Stimulated activated naive CD4-positive, alpha-beta T cell (primary cell): ENCODE measurements at places on chromosomes 1 and 21.

DNA sequence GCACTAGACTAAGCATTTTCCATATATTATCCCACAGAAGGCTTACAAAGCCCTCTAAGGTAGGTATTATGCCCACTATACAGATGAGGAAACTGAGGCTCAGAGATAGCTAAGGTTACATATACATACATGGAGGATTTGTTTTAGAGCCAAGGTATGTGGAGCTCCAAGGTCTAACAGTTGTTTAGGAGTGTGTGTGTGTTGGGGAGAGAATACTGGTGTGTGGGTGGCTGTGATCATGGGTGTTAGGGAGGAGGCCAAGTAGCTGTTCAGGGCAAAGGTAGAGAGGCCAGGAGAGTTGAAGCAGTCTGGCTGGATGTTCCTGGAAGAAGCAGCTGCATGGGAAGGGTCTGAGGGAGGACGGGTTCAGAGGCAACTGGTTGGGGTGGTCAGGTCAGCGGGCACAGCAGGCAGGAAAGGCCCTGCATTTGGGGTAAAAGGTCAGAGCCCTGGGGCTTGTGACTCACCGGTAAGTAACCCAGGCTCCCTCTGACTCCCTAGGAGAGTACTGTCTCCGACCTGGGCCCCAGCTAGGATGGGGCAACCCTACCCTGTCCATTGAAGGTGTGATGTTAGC lies 5.1 kb upstream of the LDLRAP1 start:
- no peak for DNase-seq

- DNase-seq: no peak
Measured at GRCh38 chr21:42299324-42300044, 15.7 kb downstream of the TFF3 start.

GRCh38 chr21:45719177-45719802 lies 75.8 kb downstream of the PCBP3 start:
- DNase-seq: no peak

- no peak for DNase-seq
Measured at GRCh38 chr1:43919906-43920305, 13.7 kb upstream of the ARTN start.

DNA sequence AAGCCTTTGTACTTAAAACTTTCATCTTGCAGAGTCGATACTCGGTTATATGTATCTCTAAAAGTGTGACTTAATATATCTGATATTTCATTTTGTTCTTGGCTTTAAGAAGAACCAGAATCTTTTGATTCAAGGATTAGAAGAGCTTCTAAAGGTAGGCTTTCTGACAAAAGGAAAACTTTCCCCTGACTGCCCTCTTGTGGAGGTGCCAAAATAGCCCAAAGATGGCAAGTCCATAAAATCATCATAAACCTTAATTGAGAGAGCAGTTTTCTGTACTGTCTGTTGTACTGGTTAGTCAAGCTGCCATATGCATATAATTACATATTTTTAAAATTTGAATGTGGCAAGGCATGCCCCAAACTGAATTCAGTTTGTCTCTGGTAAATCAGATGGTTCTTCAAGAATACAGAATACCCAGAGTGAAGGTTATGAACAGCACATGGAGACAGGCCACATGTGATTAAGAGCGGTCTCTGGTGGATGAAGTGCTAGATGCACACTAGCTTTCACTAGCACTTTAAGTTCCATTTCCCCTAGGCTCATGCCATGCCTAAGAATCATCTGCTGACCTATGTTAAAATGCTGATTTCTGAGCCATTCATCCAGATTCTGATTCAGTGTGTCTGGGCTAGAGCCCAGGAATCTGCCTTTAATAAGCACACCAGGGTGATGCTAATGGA lies 27.7 kb upstream of the ELAVL4 start:
- no peak for DNase-seq

DNA sequence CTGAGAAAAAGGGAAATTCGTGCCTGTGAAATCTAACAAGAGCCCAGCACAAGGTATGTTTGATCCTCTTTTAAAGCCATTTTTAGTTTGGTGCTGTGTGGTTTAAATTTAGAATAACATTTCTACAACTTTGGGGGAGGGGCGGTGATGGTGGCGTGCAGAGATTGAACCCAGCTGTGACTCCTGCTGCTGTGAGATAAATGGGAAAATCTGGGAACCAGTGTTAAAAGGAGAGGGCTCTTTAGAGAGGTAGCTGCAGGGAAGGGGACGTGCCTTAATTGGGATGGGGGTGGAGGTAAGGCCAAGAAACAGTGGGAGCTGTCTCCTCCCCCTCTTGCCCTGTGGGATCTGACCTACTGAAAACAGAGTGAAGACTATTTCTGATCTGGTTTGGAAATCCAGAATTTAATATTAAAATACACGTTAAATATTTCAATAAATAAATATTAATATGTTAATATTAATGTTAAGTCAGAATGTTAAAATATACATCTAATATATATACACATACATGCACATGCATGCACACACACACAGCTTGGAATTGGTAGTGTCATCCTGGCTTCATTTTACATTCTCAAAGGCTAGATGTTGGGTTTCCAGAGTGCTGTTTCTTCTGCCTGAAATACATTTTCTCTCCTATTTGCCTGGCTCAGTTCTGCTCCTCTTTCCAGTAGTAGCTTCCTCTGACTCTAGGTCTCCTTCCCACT lies 30.1 kb upstream of the DNAJC6 start:
- no peak for DNase-seq

GRCh38 chr1:48898894-48899293 lies 122.2 kb upstream of the BEND5 start:
- DNase-seq: no peak

GRCh38 chr21:36423771-36424433 lies 38.7 kb downstream of the CHAF1B start:
- DNase-seq: no peak

- no peak for DNase-seq
Measured at GRCh38 chr1:26082020-26082350, 14.6 kb upstream of the TRIM63 start.

GRCh38 chr1:157781048-157781447 lies 4.1 kb upstream of the FCRL2 start:
- no peak for DNase-seq

DNA sequence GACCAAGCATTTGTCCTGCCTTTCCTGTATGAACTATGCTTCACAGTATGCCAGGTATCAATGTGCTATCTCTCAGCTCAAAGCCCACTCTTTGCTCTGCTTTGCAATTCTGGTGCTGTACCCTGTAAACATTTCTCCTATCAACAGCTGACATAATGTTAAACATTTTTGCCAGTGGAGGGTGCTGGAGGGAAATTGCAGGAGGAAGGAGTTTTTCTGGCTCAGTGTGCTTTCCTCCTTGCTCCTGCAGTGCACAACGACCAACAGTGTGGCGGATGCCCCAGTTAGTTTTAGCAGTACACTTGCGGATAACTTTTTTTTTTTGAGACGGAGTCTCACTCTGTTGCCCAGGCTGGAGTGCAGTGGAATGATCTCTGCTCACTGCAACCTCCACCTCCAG lies 67.1 kb upstream of the PTGFRN start:
- DNase-seq: no peak

DNA sequence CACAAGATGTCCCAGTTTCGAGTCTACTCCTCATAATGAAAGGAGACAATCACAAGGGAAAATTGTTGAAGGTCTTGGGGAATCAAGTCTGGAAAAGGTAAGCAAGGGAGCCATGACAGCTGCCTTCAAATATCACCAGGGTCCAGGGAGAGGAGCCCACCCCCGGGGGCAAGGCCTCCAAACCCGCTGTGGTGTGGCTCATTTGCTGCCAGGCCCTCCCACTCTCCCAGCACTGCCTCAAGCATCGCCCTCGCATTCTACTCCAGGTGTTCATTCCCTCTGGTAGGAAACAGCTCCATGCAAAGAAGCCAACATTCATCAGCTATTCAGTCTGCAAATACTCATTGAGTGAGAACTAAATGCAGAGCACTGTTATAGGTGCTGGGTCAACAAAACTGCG lies 8.6 kb downstream of the S100A9 start:
- no peak for DNase-seq

DNA sequence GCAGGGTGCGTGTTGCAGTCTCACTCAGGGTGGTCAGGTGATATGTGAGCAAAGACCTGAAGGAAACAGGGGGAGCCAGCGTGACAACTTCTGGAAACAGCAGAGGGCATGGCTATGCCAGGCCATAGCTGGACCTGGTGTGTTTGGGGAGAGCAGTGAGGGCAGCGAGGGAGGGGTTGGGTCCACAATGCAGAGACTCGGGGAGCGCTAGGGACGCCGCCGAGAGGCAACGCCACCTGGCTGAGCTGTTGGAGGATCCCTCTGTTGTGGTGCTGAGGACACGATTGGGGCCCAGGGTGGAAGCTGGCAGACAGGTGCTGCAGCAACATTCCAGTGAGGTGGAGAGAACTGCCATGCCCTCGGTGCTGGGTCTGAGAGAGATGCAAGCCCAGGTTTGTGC lies 26.6 kb upstream of the LSS start:
- no peak for DNase-seq

- DNase-seq: no peak
Measured at GRCh38 chr1:64516803-64517568, 47.1 kb downstream of the CACHD1 start.

DNA sequence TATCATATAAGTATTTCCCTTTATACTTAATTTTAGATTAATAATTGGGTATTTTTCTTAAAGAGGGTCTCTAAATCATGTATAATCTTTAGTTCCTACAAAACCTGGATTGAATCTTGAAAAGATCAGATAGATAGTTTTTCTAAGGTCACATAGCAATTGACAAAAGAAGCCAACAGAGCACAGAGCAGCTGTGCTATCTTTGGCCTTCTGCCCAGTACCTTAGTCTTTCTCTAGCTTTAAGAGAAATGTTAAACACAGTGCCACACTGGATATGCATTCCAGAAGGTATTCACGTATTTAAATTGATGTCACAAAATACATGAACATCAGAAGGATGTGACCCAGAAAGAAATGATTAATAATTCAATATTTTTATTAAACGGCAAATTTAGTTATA lies 86.8 kb downstream of the C21orf91 start:
- no peak for DNase-seq

- DNase-seq: peak; percentile 19
Measured at GRCh38 chr1:19010995-19011844, 54.7 kb upstream of the IFFO2 start.

DNA sequence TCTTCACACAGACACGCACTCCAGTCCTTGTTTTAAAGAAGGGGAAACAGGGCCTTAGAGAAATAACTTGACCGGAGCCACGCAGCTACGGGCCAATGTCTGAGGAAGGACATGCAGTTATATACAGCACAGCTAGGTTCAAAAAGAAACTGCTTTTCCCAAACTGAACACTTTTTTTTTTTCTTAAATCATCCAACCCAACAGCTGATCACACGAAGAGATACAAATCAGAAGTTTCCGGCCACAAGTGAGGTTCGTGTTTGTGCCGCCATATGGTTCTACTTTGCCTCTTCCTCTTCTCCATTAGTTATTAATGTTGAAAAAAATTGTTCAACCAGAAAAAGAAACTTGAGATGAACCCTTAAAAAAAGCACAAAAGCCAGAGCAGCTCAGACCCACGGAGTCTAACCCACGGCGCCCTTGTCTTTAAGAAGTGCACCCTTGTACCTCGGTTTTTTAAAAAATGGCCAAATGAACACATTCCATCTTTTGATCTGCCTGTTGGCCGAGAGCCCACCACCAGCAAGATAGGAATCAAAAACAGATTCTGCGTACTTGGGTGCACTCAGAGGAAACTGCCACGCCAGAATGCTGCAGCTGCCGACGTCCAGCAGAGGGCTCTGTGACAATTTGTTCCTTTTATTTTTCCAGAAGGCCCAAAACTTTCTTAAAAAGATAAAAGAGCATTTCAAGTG lies 78.9 kb downstream of the SLC66A1 start:
- DNase-seq: peak; percentile 85

DNA sequence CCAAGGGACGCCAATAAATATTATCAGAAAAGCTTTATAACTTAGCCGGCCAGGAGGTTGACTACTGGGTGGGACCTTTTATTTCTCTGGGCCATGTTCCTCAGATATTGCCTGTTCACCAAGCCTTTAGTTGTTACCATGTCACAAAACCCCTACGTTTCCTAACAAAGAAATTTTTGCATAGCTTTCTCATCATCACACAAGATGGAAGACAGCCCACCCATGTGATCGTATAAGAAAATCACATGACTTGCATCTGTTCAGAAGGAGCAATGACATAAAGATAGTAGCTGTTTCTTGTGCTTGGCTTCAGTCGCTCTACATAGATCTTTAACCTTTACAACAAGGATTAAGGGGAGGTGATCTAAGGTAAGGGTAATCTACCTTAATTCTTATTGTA lies 88.9 kb upstream of the NGF start:
- DNase-seq: no peak

GRCh38 chr1:223885614-223886013 lies 39.9 kb upstream of the TP53BP2 start:
- no peak for DNase-seq

DNA sequence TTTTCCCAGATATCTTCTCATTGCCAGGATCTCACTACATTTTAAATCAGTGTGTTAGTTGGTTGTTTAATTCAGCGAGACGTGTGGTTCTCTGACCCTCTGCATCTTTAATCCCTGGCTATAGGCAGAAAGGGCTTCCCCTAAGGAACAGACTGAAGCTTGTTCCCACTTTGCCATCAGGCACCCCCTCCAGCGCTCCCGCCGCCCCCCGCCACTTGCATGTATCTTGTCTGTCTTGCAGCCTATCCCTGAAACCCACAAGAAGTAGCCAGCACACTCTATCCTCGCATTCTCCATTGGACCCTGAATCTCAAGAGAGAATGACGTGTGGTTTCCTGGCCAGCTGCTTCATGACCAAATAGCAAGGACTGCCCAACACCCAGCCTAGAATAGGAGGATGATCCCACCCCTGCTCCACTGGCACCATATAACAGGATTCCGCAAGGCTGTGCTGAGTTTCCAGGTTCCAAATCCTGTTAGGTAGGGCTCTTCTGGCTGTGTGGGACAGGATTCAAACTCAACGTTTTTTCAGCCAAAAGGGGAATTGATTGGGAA lies 7.8 kb downstream of the CLDN19 start:
- no peak for DNase-seq

- DNase-seq: no peak
Measured at GRCh38 chr21:45927851-45928850, 53.4 kb upstream of the COL6A1 start.

GRCh38 chr1:2224170-2224584 lies 3.9 kb upstream of the SKI start:
- no peak for DNase-seq

DNA sequence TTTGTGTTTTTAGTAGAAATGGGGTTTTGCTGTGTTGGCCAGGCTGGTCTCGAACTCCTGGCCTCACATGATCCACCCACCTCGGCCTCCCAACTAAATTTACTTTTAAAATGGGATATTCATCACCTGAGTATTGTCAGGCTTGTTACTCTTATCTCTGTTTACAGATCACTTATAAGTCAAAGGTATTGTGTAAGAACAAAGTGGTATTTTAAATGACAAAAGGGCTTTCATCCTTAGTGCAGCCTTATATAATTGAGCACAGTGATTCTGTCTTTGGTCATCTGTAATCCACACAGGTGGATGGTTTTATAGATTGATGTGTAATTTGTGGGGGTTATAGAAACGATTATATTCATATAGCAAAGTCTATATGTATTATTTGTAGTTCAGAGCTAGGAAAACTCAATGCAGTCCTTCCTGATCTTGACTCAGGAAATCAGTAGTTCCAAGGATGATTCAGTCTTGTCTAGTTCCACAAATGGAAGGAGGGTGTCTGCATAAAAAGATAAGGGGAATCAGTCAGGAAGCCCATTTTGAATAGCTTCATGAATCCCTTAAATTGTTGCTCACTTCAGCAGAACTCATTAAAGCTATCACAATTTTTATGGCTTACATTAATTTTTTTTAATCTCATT lies 34.6 kb downstream of the STXBP3 start:
- no peak for DNase-seq

- DNase-seq: no peak
Measured at GRCh38 chr1:178849918-178850317, 21.0 kb downstream of the ANGPTL1 start.
